ENCODE measurements at places on chromosomes 1 and 21. TPM values are rescaled to one million over a fixed set of nuclear protein-coding genes. Genes with fewer than 3 reads are reported as not detected.

GRCh38 chr1:244645414-244645813 lies 7.5 kb upstream of the DESI2 start:
- no peak for DNase-seq
- no peaks in the 10 kb centered on the region for H3K4me1 ChIP-seq
- H3K27ac ChIP-seq, result no peak overlapping the region
- no peaks in the 10 kb centered on the region for H3K36me3 ChIP-seq
- no peak overlapping the region for H3K4me3 ChIP-seq

LMNA gene
- 84.1 TPM for total RNA-seq

DNA sequence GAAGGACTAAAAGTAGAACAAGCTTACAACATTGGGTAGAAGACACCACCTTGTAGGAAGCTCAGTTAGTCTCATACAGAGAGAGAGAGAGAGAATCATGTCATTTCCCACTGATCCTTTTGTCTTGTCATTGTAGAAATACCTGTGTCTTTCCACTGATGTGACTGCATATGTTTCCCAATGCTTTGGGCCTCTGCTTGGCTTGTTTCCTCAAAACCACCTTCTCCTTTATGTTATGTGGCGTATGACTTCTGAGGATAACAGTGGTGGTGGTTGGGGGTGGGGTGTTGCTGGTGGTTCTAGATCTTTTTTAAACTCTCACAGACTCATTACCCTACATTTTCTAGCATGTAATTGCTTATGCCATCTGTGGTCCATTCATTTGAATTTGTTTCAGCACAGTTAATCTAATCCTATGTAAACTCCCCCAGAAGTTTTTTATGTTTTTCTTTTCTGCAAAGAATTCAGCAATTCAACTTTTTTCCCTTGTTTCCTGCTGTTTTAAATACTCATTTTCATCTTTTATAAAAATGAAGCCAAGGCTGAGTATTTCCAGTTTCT lies 9.3 kb downstream of the RGL1 start:
- no peaks in the 10 kb centered on the region for H3K36me3 ChIP-seq
- no peaks in the 10 kb centered on the region for H3K4me1 ChIP-seq
- no peak overlapping the region for H3K27ac ChIP-seq
- no peak for DNase-seq
- no peaks in the 10 kb centered on the region for H3K27me3 ChIP-seq

DNA sequence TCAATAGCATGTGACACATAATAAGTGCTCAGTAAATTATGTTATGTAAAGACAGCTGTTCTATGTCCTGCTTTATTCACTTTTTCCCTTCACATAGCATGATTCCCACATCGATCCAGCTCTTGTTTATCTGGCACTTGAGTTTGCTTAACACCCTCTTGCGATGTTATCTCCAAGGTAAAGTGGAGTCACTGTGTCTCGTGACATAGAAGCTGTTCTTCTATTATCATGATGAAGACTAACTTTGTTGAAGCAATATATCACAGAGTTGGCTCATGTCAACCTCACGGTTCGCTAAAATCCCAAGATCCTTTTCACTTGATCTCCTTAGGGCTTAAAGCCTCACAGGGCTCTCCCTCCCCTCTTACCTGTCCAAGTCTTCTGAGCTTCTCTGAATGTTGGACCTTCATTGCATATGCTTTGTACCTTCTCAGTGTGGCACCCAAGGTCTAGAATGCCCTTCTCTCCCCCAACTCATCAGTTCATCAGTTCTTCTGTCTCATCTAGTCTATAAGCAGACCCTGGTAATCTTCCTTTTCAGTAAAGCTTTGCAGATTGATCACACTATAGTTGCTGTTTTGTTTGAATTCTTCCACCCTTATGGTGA lies 38.0 kb downstream of the PLXNA2 start:
- no peak for DNase-seq
- H3K4me3 ChIP-seq, result no peak overlapping the region
- H3K4me1 ChIP-seq, result no peaks in the 10 kb centered on the region
- H3K27ac ChIP-seq, result no peak overlapping the region
- peaks cover 3% of the 10 kb centered on the region for H3K27me3 ChIP-seq
- H3K36me3 ChIP-seq, result no peaks in the 10 kb centered on the region

DNA sequence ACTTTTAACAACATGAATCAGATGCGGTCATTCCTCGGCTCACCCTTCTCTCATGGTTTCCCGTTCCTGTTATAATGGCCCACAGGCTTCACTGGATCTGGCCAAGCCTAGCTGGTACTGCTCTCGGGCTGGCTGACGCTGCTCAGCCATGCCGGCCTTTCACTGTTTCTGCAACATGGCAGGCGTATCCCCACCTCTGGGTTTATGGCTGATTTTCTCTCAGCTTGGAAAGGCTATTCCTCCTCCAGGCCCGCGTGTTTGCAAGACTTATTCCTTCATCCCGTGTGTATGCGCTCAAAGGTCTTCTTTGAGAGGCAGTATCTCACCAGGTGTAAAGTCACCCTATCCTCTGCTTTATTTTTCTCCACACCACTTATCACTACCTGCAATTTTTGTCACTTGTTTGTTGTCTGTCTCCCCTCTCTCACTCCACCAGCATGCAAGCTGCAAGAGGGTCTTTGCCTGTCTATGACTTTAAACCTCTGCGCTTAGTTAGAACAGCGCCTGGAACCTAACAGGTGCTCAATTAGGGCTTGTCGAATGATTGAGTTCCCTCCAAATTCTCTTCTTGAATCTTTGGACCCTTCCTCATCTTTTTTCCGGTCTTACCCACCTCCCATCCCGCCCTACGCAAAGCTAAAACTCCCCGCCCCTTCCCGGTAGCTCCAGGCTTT lies 491 bp upstream of the RAP1A start:
- H3K27ac ChIP-seq, result peak overlapping the region; percentile 91
- peaks cover 78% of the 10 kb centered on the region for H3K4me1 ChIP-seq
- peaks cover 44% of the 10 kb centered on the region for H3K36me3 ChIP-seq

- peaks cover 10% of the 10 kb centered on the region for H3K4me1 ChIP-seq
- no peak for DNase-seq
- H3K27ac ChIP-seq, result no peak overlapping the region
- peaks cover 38% of the 10 kb centered on the region for H3K27me3 ChIP-seq
- no peak overlapping the region for H3K4me3 ChIP-seq
These were observed 1.1 kb downstream of the RASAL2 start for GRCh38 chr1:178094739-178095645.

- peaks cover 30% of the 10 kb centered on the region for H3K4me1 ChIP-seq
- no peak for DNase-seq
- peak overlapping the region; percentile 6 for H3K27ac ChIP-seq
- H3K27me3 ChIP-seq, result peaks cover 30% of the 10 kb centered on the region
- peak overlapping the region; percentile 88 for H3K4me3 ChIP-seq
- no peaks in the 10 kb centered on the region for H3K36me3 ChIP-seq
These were observed 859 bp upstream of the MAGI3 start for GRCh38 chr1:113389359-113389952.

- H3K27ac ChIP-seq, result peak overlapping the region; percentile 5
- H3K36me3 ChIP-seq, result peaks cover 7% of the 10 kb centered on the region
- H3K27me3 ChIP-seq, result no peaks in the 10 kb centered on the region
- peaks cover 46% of the 10 kb centered on the region for H3K4me1 ChIP-seq
- DNase-seq, result peak; percentile 6
- no peak overlapping the region for H3K4me3 ChIP-seq
These were observed 68.7 kb downstream of the HIVEP3 start for GRCh38 chr1:41850029-41850428.

TDRD10 gene
- total RNA-seq, result not detected

CKS1B gene
- 158 TPM for total RNA-seq

SPATA45 gene
- total RNA-seq, result not detected

DNA sequence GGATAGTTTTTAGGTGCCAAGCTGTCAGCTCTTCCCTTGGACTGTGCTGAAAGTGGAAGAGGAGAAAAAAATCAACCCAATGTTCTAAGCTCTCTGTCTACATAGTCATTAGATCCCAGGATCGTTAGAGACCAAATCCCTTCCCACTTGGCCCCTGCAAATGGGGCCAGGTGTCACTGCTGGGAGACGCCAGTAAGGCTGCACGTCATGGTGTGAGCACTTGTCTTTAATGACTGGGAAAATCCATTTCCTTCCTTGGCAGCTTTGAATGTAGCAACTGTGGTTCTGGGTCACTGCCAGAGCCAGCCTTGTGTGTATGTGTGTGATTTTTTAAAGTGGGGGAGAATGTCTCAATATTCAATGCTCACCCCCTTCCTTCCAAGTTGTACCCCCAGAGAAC lies 59.9 kb downstream of the MAN1C1 start:
- peaks cover 5% of the 10 kb centered on the region for H3K36me3 ChIP-seq
- H3K27me3 ChIP-seq, result peaks cover 81% of the 10 kb centered on the region
- no peak for DNase-seq
- peaks cover 54% of the 10 kb centered on the region for H3K4me1 ChIP-seq

GRCh38 chr1:24416666-24417391 lies 1.2 kb downstream of the NIPAL3 start:
- DNase-seq, result peak; percentile 56
- H3K4me1 ChIP-seq, result peaks cover 48% of the 10 kb centered on the region
- peak overlapping the region; percentile 97 for H3K4me3 ChIP-seq
- H3K27ac ChIP-seq, result peak overlapping the region; percentile 78
- H3K27me3 ChIP-seq, result no peaks in the 10 kb centered on the region

GRCh38 chr1:211606914-211607753 lies 28.2 kb upstream of the SLC30A1 start:
- peak overlapping the region; percentile 84 for H3K27ac ChIP-seq
- H3K4me3 ChIP-seq, result peak overlapping the region; percentile 77
- DNase-seq, result no peak
- H3K36me3 ChIP-seq, result peaks cover 3% of the 10 kb centered on the region

DNA sequence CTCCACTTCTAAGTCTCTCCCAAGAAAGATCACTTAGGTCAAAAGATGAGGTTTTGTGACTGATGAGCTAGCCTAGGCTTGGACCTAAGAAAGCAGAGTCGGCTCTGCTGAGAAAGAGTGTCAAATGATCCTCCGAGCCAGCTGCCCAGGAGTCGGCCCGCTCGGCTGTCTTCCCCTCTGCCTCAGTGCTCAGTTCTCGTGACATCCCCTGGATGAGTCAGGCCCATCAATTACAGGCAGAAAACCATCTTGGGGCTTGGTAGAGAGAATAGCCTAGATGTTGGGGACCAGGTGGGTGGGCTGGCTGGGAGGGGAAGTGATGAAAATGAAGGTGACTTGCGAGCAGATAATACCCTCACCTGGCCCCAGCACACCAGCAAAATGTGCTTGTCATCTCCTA lies 60.5 kb downstream of the SLC66A1 start:
- no peak overlapping the region for H3K27ac ChIP-seq
- peaks cover 17% of the 10 kb centered on the region for H3K36me3 ChIP-seq
- DNase-seq, result no peak
- H3K4me1 ChIP-seq, result peaks cover under 1% of the 10 kb centered on the region
- no peaks in the 10 kb centered on the region for H3K27me3 ChIP-seq
- no peak overlapping the region for H3K4me3 ChIP-seq

DNA sequence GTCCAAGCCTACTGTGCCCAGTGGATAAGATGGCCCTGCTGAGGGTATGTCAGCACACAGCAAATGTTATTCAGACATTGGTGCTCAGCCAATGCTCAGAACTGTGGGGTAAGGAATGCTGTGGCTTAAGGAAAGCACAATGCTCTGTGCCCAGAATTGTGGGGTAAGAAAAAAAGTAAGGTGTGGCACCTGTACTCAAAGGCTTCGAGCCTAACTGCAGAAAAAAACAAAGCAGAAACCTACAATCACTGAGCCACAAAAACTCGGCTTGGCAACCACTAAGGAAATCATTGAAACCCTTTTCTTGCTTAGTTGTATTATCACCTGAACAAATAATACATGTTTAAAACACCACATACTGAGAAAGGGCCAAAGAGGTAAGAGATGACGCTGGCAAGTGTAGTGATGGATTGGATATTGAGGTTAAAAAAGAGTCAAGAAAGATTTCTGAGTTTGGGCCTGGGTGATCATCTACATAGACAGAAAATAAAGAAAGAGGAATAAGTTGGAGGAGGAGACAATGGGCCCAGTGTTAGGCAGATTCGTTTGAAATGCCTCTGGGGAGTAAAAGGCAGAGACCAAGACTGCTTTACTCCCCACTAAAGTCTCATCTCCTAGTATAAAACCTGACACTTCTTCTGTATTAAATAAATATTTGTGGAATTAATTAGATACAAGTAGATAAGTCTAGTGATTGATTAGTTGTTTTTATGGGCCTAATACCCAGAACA lies 25.9 kb upstream of the ATP1A1 start:
- no peak overlapping the region for H3K4me3 ChIP-seq
- no peak for DNase-seq
- no peak overlapping the region for H3K27ac ChIP-seq
- H3K4me1 ChIP-seq, result peaks cover 9% of the 10 kb centered on the region

FALEC gene
- not detected for total RNA-seq

- H3K4me3 ChIP-seq, result no peak overlapping the region
- no peaks in the 10 kb centered on the region for H3K4me1 ChIP-seq
- no peak overlapping the region for H3K27ac ChIP-seq
- no peaks in the 10 kb centered on the region for H3K36me3 ChIP-seq
These were observed 93.7 kb upstream of the ETS2 start for GRCh38 chr21:38712071-38712470.

- H3K27me3 ChIP-seq, result peaks cover 9% of the 10 kb centered on the region
- no peak overlapping the region for H3K27ac ChIP-seq
- H3K4me3 ChIP-seq, result no peak overlapping the region
- H3K4me1 ChIP-seq, result no peaks in the 10 kb centered on the region
These were observed 7.0 kb downstream of the GPA33 start for GRCh38 chr1:167083066-167083665.

DNA sequence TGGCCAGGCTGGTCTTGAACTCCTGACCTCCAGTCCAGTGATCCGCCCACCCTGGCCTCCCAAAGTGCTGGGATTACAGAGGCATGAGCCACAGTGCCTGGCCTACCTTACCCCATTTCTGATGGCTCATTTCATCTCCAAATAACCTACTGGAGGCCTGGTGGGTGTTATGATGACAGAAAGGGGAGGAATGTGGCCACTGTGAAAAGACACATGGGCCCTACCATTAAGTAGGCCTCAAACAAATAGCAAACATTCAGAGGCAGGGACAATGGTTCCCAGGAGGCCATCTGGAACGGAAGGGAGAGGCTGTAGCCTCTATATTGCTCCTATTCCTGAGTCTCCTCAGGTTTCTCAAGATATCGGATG lies 932 bp upstream of the FCRLA start:
- no peaks in the 10 kb centered on the region for H3K4me1 ChIP-seq
- H3K36me3 ChIP-seq, result no peaks in the 10 kb centered on the region
- no peak overlapping the region for H3K4me3 ChIP-seq
- H3K27me3 ChIP-seq, result peaks cover 17% of the 10 kb centered on the region
- no peak overlapping the region for H3K27ac ChIP-seq

DNA sequence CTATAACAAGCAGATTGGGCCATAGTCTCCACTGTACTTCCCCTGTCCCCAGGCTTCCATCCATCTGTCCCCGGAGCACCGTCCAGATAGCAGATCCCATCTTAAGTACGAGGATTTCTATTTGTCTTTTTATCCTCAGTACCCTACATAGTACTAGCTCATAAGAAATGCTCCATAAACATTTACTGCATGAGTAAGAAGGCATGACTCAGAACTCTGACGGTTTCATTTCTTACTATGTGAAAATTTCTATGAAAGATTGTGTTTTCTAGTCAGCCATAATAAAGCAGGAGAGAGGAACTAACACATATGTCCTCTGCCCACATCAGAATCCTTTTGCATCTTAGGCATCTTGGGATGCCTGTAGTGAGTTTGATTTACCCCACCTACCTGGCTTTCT lies 49.5 kb downstream of the CHD1L start:
- no peak overlapping the region for H3K4me3 ChIP-seq
- H3K27ac ChIP-seq, result no peak overlapping the region
- H3K27me3 ChIP-seq, result no peaks in the 10 kb centered on the region

GRCh38 chr1:167501515-167502191 lies 16.7 kb downstream of the CD247 start:
- peak overlapping the region; percentile 69 for H3K4me3 ChIP-seq
- DNase-seq, result no peak
- H3K36me3 ChIP-seq, result peaks cover 55% of the 10 kb centered on the region
- peaks cover 99% of the 10 kb centered on the region for H3K4me1 ChIP-seq
- H3K27me3 ChIP-seq, result no peaks in the 10 kb centered on the region

GRCh38 chr1:94247138-94248094 lies 10.0 kb upstream of the ARHGAP29 start:
- H3K4me3 ChIP-seq, result peak overlapping the region; percentile 66
- DNase-seq, result no peak
- no peaks in the 10 kb centered on the region for H3K36me3 ChIP-seq
- no peak overlapping the region for H3K27ac ChIP-seq
- H3K27me3 ChIP-seq, result peaks cover 62% of the 10 kb centered on the region

KRTAP19-1 gene
- total RNA-seq, result not detected

Measured in activated T-helper 1 cell treated with anti-CD3 and anti-CD28 coated beads, Interleukin-12 subunit alpha, Interleukin-12 subunit beta, Interleukin-2, Interleukin-4 antibody, amounts not matched to agents 30 ng/mL and 10 ng/mL and 1 ng/mL, durations not matched to agents 14 hours and 24 hours and 36 hours (primary cell).